ENCODE measurements at places on chromosomes 7 and 10. TPM values are rescaled to one million over a fixed set of nuclear protein-coding genes. Genes with fewer than 3 reads are reported as not detected.

DNA sequence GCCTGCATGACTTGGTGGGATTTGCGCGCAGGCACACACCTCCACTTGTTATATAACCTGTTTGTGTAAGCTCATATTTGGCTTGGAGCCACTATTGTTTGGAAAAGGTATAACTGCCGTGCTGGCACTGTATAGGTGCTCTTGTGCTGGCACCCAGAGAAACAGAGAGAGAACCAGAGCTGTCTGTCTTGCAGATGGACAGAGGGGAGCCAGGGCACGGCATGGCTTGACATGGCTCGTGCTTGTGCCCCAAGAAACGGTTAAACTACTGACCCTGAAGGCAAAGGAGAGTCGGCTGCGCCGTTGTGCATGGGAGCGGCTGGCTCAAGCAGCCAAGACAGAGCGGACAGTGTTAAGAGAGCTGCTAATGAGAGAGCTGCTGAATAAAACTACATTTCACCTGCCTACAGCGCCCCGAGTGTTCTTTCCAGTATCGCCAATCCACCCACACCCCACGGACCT is 23.2 kb downstream of the RAPGEF5 start:
- no peaks in the 10 kb centered on the region for H3K27me3 ChIP-seq
- no peak for DNase-seq
- no peak overlapping the region for H3K4me3 ChIP-seq
- H3K36me3 ChIP-seq, result no peaks in the 10 kb centered on the region
- no peaks in the 10 kb centered on the region for H3K4me1 ChIP-seq

GRCh38 chr7:114740941-114741340 is 181.0 kb upstream of the MDFIC start:
- no peak overlapping the region for H3K27ac ChIP-seq
- H3K36me3 ChIP-seq, result no peaks in the 10 kb centered on the region
- no peak overlapping the region for H3K4me3 ChIP-seq
- H3K4me1 ChIP-seq, result no peaks in the 10 kb centered on the region
- no peak for DNase-seq
- no peaks in the 10 kb centered on the region for H3K27me3 ChIP-seq

DNA sequence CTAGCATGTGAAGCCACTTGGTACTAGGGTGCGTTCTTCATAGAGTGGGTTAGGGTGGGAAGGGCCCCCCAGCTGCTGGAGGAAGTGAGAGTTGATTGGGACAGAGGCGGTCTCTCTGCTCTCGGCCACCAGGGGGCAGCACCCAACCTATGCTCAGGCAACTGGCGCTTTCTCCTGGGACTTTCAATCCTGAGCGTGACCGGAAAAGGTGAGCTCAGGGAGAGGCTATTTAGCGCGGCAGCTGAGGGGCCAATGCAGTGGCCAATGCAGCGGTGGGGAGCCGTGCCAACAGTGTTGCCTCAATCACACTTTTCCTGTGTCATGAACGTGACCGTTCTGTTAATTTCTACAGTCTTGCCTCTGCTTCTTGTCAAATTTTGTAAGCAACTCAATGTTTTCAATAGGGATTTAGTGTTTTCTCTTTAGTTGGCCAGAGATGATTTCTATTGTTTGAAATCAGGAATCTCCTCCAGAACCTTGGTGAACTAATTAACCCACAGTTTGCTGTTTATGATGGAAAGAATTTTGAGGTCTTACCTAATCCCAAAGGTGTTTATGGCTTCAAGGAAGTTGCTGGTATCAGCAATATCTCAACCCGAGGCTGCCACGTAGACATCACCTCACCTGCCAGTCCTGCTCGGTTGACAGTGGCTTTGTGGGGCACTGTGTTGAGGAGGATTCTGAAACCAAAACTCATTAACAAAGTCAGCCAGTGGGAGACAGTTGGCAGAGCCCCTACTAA is 67.9 kb upstream of the PDZD8 start:
- H3K36me3 ChIP-seq, result no peaks in the 10 kb centered on the region
- no peaks in the 10 kb centered on the region for H3K4me1 ChIP-seq
- DNase-seq, result peak; percentile 68
- H3K27ac ChIP-seq, result no peak overlapping the region

The CABCOCO1 gene
- total RNA-seq, result 1.9 TPM

The CALML5 gene
- total RNA-seq, result 0.46 TPM
